Omental fat pad (tissue), 4 donors: ENCODE measurements at places on chromosomes 2 and 18.

- DNase-seq = no peak
Measured at GRCh38 chr2:121866789-121867188, 111.3 kb downstream of the TSN start.

- no peak for DNase-seq
Measured at GRCh38 chr2:88626171-88627054, 851 bp downstream of the EIF2AK3 start.

GRCh38 chr2:12931186-12931844, 214.6 kb downstream of the TRIB2 start:
- no peak for DNase-seq

DNA sequence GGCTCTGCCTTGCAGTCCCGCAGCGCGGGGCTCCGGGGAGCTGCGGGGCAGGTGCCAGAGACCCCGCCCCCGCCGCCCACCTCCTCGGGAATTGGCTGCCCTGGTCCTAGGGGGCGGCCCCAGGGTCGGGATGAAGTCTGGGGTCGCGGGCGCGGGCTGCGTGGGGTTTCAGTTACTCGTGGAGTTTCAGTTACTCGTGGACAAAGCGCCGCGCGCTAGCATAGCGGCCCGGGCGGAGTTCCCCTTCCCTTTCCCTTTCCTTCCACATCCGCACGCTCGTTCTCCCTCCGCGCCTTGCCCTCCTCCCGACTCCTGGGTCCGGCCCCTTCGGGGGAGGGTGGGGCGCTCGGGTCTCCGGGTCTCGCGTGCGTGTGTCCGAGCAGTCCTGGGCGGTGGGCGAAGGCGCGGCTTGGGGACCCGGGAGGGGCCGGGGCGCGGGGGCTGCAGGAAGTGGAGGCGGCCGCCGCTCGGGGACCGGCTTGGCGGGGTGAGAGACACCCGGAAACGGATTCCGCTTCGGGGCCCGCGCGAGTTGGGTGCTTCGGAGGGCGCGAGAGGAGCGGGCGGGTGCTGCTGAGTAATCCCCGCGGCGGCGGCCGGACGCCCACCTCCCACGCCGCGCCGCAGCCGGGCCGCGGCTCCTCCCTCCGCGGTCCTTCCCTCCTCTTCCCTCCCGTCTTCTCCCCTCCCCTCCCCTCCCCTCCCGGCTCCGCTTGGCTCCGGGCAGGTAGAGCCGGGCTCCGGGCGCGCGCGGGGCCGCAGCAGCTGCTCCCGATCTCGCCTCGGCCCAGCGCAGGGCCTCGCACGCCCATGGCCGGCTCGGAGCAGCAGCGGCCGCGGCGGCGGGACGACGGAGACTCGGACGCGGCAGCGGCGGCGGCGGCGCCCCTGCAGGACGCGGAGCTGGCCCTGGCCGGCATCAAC, at the start of gene TTC39C:
TSS of gene TTC39C (plus strand) at position 693 of the 924 bp plus-strand sequence. CDS start at position 811, 118 bp downstream.
- DNase-seq = peak; percentile 46

DNA sequence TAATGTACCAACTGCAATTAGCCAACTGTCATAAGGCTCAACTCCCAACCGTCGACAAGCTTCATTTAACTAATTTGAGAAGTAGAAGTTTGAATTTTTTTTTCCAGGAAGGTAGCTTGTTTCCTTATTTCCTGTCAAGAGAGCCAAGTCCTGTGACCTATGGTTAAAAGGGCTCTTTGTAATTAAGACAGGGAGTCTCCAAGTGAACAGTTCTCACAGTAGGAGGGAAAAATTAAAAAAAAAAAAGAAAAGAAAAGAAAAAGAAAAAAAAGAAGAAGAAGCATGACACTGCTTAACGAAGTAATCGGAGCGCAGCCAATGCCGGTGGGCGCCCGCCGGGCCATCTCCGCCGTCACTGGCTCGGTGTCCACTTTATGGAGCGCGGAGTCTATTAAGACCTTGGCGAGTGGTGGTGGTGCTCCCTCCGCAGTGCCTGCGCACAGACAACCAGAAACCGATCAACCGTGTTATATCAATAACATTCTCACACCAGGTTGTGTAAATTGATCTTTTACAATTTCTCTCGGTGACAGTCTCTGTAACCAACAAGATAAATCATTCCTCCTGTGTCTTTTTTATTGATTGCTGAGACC, 197.2 kb upstream of the POU3F3 start:
- DNase-seq = no peak

DNA sequence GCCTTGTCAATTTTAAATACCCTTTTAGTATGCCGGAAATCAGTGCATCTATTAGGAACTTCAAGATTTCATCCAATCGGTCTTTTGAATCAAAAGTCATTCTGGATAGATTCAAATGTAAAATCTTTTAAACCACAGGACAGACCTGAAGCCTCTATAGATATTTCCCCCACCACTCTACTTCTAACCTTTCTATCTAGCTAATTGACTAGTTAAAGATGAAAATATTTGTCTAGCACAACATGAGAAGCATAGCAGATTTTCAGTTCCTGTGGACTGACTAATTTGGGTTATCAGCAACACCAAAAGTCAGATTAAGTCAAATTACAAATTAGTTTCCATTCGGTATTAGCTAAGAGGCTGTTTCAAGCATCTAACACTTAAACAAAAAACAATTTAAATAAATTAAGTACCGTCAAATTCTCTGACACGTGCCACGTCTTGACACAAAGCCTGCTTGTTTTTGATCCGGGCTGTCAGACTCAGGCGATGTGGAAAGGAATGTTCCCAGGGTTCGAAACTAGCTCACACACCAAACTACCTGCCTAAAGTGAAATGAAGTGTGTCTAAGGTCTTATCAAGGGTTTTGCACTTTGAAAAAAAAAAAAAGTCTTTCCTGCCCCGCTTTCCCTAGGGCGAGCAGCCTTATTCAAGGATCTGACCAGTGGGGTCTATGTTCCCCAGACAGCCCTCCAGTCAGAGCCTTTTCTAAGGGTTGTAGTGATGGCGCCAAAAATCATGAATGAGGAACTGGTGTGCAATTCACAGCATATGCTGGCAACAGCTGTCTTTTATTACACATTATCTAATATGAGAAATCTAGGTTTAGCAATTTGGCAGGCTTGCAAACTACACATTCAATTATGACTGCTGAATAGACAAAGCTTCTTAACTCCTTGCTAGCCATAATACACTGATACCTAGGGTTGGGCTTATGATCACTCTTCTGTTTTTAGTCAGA, 4.7 kb downstream of the CYTIP start:
- DNase-seq = no peak

DNA sequence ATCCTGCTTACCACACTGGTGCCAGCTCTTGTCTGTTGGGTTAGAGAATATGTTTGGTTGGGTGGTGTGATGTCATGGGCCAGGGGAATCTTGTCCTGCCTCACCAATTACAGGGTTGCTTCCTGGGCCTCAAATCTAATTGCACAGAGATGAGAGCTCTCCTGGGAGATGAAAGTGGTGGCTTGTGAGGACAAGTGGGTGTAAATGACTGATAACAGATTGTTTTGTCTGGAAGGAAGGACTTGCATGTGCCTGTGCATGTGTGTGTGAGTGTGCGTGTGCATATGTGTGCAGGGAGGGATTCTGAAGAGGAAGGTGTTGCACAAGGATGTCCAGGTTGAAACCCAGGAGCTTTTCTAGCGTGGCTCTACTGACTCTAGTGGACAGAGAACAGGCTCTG, 271.9 kb downstream of the LOXHD1 start:
- no peak for DNase-seq

GRCh38 chr2:46877619-46878113, 37.9 kb downstream of the MCFD2 start:
- DNase-seq = no peak

- DNase-seq = no peak
Measured at GRCh38 chr18:36058674-36059073, 8.7 kb downstream of the RPRD1A start.

- no peak for DNase-seq
Measured at GRCh38 chr2:224751996-224752698, 36.0 kb upstream of the CCDC195 start.

GRCh38 chr18:78090584-78090983, 840.9 kb downstream of the GALR1 start:
- no peak for DNase-seq
